Suppressor macrophage treated with lipopolysaccharide for 4 hours (primary cell): ENCODE measurements at places on chromosomes 1 and 21.

DNA sequence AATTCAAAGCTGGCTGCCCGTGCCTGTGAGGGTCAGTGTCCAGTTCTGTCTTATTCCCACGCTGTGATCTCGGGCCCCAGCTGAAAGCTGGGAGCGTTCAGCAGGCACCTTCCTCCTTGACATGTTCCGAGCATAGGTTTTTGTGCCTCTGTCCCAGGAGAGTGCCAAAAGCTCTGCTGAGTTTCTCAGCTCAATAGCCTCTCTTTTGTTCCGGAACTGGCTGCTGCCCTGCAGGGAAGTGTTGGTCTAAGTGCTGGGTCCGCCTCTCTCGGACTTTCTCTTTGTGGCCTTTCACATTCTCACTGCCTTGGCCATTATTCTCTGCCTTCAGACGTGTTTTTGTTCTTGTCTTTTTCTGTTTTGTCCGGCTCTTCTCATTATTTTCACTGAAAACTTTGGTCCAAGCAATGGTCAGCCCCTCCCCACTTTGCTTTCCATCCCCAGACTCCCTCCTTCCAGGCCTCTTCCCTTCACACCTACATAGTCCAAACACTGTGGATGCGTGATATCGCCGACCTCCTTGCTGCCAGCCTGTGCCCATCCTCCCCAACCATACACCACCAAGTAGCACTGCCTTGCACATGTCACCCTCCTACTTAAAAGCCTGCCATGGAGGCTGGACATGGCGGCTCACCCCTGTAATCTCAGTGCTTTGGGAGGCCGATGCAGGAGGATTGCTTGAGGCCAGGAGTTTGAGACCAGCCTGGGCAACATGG is 233.8 kb downstream of the RHOU start:
- no peak for DNase-seq

- DNase-seq, result peak; percentile 67
Observed at GRCh38 chr1:33346927-33347649, 26.2 kb upstream of the A3GALT2 start.

- DNase-seq, result peak; percentile 94
Observed at GRCh38 chr1:9233241-9233941, 1.2 kb upstream of the H6PD start.

DNA sequence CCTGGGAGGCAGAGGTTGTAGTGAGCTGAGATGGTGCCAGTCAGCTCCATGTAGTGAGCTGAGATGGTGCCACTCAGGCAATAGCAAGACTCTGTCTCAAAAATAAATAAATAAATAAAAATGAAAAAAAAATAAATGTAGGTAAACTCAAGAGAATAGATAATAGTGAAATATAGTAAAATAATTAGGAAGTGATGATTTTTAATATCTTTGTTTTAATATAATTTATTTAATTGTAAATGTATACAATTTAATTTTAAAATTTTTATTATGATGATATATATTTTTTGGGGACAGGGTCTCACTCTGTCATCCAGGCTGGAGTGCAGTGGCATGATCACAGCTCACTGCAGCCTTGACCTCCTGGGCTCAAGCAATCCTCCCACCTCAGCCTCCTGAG is 19.6 kb upstream of the SERINC2 start:
- DNase-seq, result no peak

GRCh38 chr1:117009132-117009531 is 7.6 kb downstream of the CD101 start:
- DNase-seq, result peak; percentile 79

- DNase-seq, result no peak
Observed at GRCh38 chr1:85332575-85332974, 56.1 kb upstream of the BCL10 start.

DNA sequence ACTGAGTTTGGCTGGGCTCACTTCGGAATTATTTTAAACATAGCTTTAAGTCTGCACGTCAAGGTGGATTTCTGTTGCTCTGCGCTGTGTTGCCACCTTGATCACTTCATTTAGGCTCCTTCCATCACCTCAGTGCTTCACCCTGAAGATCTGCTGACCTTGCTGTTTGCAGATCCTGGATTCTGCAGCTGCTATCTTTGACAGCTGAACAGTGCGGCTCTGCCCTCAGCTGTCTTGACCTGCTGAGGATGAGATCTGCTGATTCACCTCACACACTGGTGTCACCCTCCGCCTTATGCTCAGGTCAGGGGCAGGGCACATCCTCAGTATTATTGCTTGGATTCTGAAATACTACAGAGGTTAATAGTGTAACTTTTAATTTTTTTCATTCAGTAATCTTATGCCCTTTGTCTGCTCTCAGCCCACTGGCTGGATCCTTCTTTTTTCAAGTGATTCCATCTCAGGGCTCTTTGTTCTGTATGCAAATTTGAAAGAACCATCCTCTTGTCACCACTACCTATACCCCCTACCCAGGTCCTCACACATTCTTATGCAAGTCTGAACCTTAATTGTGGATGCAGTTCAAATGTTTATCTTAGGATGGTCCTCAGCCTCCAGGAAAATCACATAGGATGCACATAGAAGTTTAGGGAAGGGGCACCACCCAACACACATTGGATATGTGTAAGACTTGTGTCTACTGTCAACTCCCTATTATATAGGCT is 364.0 kb downstream of the OLFM3 start:
- DNase-seq, result no peak

DNA sequence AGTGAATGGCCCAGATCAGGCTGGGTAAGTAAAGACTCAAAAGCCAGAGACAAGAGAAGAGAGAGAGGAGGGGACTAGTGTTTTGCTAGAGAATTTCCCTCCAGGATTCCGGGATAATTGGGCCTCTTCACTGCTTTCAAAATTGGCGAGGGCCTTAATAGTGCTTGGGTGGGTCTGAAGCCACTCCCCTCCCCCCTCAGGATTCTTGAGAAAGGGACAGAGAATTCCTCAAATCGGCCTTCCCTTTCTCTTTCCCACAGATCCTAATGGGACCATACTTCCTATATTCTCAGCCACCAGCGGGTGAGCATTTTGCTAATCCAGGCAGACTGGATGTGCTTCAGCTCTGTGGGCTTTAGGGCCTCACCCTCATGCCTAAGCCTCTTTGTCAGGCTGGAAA is 11.9 kb downstream of the SFN start:
- no peak for DNase-seq

GRCh38 chr1:236027104-236027503 is 37.8 kb downstream of the NID1 start:
- DNase-seq, result no peak

DNA sequence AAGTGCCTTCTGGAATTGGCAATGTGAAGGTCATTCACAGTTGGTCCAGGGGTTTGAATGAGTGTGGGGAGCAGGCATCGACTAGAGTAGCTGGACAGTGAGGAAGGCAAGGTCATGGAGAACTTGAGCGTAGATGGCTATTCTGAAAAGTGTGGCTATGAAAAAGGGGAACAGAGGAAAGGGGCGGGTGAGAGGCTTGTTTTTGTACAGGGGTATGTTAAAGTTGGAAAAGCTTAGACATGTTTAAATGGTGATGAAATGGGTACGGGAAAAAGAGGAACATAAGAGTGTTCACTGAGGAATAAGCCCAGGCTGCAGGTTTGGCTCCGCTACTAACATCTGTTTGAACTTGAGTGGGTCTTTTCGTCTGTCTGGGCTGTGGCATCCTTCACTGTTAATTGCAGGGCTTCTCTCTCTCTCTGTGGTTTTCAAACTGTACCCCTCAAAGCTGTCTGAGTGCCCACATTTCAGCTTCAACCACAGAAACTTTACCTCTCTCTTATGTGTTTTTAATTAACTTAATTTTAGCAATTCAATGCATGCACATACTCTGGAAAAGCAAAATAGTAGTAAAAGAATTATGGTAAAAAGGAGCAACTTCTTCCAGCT is 70.8 kb upstream of the COA6 start:
- peak; percentile 56 for DNase-seq

DNA sequence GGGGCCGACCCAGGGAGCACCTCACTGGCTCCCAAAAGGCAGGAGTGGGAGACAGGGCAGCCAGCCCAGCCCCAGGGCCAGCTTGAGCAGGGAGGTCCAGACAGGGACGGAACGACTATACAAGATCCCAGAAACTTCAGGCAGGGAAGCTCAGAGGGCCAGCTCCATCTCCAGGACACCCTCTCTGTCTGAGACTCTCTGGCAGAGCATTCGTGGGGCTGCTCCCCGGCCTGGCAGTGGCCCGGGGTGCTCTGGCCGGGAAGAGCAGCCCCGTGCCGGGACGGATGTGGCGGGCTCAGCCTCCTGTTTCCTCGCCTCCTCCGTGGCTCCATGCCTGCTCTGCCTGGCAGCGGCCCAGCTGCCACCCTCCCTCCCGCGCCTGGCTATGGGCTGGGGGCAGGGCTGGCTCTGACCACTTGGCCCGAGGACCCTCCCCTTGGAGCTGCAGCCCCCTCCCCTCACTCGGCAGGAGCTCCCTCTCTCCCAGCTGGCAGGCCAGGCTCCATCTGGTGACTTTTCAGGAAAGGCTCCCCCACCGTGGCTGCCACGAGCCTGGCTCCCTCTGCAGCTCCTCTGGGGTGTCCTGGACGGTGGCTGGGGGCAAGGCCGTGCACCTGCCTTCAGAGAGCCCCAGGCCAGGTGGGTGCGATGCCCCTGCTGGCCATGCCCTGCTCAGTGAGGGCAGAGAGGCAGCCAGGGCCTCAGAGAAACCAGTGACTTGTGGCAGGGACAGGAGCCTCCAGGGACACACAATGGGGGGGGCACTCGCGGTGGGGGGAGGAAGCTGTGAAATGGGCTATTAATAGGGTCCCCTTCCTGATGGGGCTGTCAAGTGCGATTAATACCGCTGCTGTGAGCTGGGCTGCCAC is 5.6 kb upstream of the PLCH2 start:
- no peak for DNase-seq

DNA sequence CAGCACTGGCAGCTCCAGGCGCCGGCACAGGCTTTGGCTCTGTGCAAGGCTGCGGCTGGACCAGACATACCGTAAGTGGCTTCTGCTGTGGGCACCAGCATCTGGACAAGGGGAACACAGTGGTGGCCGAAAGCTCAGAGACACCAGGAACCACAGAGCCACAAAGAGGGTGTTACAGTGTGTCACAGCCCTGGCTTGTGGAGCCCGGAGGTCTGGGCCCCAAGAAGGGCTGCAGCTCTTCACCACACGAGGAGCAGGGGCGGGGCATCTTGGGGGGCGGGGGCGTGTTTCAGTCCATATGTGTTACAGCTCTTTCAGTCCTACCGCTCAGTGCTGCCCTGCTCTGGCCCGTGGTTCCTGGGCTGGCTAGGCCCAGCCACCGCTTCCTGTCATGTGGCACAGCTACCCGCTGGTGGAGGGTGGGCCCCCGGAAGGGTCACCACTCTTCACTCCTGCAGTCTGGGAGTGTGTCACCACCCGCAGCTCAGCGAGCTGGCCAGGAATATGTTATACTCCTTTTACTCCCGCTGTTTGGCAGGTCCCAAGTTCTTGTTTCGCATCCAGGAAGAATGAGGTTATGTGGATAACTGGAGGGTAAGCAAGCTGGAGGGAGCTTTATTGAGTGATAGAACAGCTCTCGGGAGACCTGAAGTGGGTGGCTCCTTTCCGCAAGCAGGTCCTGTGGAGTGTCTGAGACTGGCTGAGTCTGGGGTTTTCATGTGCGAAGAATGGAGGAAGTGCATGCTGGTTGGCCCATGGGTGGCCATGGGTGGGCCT is 3.3 kb upstream of the LSM10 start:
- DNase-seq, result peak; percentile 90

DNA sequence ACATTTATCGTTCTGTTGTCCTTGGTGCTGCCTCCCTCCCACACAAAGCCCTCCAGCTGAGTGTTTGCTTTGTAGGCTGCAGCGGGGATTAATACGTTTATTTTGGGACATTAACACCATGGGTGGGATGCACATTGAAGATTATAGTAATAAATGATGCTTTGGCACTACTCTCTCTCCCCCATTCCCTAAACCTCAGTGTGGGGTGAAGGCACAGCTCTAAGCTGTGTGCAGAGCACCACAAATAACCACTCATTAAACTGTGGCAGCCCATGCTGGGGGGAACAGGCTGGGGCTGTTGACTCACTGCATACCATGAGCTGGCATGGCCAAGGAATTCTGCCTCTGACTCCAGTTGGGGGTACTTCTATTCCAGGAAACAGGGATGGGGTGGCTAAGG is 7.7 kb downstream of the PCP4L1 start:
- no peak for DNase-seq

DNA sequence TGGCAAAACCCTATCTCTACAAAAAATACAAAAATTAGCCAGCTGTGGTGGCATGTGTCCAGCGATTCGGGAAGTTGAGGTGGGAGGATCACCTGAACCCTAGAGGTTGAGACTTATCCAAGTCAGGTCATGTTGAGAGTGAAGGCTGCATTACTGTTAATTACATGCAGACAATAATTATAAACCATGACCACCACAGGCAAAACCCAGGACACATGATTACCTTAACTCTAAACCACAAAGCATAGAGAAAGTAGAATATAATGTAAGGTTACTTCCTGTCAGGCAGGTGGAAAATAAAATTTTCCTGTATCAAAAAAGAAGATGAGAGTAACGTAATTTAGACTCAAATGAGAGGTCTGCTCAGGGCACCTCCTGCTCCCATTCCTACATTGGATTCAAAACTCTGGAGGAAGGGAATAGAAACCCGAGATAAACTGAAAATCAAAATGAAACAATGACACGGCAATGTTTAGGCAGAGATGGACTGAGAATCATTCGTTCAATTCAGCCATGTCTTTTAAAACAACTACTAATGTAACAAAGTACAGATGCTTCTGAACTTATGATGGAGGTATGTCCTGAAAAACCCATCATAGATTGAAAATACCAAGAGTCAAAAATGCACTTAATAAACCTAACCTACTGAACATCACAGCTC is 33.6 kb downstream of the RGS8 start:
- no peak for DNase-seq

DNA sequence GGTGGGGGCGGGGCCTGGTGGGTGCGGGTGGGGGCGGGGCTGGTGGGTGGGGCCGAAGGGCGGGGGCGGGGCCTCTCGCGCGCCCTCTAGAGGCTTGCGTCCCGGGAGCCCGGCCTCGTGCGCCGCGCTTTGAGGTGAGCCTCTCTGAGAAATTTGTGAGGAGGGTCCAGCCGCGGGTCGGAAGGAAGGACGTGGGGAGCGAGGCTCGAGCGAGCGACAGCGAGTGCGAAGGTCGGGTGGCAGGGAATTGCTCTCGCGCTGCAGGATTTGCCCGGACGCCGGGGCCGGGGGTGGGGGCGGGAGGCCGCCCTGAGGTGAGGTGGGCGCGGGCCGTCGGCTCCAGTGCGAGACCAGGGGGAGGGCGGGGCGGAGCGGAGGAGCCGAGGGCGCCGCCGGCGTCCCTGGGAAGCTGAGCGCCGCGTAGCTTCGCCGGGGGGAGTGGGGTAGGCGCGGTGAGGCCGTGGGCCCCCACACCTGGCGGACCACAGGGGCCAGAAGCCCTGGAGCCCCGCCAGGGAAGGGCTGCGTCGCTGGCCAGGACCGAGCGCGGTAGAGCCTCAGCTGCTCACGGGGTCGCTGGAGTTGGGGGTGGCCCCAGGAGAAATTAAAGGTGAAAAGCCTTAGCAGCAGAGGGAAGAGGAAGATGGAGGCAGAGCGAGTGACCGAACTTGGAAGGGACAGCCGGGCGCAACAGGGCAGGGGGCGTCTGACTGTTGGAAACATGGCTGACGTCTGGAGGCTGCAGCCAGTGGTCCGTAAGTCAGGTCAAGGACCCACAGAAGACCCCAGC is 754 bp upstream of the LSS start:
- DNase-seq, result no peak

GRCh38 chr21:25934771-25935224 is 200.0 kb downstream of the GABPA start:
- peak; percentile 46 for DNase-seq
